ENCODE measurements at places on chromosomes 11 and 22. TPM values are rescaled to one million over a fixed set of nuclear protein-coding genes. Genes with fewer than 3 reads are reported as not detected.

- DNase-seq = peak; percentile 97
Measured at GRCh38 chr11:45371251-45372115, 85.3 kb upstream of the SYT13 start.

DNA sequence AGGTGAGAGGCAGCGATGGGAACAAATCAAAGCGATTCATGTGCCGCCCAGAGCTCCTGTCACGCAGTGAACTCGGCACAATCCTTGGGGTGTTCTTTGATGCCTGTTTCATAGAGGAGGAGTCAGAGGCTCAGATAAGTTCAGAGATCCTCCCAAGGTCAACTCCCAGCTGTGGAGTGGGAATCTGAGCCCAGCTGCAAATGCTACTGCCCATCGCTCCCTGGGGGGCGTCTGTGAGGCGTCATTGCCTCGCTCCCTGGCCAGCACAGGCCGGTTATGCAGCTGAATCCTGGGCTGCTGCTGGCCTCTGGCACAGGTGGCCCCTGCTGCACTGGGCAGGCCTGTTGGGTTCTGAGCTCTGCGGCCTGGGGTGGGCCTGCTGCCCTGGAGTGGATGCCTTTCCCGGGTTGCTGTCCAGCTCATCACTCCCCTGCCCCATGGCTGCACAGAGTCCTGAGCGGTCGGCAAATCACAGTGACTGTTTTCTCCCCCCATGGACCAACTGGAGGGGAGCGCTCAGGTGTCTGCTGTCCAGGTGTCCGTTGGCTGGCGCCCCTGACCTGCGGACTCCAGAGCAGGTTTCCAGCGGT is 36.3 kb upstream of the SHISAL1 start:
- no peak for DNase-seq

- DNase-seq = no peak
Measured at GRCh38 chr11:57506522-57506921, 9.0 kb downstream of the SLC43A1 start.

- peak; percentile 85 for DNase-seq
Measured at GRCh38 chr11:110565357-110566336, 135.9 kb downstream of the FDX1 start.

GRCh38 chr11:28107191-28107749 is 686 bp downstream of the KIF18A start:
- no peak for DNase-seq

Gene SCO2
- 0.42 TPM for total RNA-seq

DNA sequence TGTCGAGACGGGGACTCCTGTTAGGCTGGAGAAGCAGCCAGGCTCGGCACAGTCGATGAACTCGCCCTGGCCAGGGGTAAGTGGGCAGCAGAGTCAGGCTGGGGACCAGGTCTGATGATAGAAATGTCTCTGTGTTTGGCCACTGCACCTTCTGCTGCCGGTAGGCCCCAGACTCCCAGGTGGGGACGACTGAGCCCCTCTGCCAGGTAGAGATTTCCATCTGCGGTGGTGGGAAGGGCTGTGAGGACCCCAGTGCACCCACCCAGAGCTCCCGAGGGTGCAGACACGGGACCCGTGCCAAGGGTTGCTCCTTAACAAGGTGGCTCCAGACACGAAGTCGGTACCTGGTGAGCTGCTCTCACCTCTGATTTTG is 862.5 kb downstream of the TBC1D22A start:
- DNase-seq = no peak

Gene SMC1B
- not detected for total RNA-seq

DNA sequence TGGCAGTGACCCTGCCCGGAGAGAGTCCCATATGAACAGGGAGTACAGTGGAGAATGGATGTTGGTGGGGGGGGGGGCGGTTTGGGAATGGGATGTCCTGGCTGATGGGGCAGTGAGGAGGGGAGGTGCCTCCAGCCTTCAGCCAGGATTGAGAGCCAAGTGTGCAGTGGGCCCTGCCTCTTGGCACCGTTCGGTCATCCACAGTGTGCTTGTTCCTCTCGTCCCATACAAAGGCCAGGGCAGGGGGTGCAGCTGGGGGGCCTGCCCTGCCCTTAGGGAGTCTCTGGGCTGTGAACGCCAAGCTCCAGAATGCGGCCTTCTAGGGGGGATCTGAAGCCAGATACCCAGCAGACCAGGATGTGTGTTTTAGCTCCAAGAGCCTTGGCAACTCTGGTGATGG is 34.0 kb downstream of the KCNC1 start:
- DNase-seq = no peak

DNA sequence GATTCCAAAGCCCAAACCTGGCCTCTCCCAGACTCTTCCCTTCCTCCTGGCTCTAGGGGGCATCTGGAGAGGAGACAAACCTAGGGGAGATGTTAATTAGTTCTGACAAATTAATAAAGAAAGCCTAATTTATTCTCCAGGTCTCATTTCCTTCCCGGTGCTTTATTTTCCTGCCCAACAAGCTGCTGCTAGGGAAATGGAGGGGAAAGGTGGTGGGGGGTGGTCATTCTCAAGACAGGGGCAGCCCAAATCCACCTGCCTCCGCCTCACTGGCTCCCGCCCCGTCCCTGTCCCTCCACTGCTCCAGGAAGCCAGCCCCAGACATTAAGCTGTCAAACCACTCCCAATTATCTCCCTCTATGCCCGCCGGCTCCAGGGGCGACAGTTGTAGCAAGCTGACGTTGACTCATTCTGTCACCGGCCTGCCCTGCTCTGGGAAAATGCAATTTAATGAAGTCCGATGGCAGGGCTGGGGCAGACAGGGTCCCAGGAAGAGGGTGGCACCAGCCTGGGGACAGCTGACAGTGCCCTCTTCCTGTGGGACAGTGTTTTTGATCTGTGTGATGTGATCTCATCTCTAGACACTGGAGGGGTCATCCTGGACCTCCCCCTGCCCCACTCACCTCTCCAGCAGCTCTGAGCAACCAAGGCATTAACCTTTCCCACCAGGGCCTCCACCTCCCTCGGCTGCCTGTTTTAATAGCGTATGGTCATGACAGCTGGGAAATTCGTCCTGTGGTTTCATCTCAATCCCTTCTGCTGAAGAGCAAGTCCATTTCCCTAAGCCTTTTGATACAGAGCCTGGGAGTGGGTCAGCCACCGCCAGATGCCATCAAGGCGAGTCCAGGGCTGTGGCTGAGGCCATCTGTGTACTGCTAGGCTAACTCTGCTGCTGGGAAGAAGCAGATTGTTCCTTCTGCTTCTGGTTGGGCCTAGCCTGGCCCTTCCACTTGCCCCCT is 27.1 kb downstream of the NECTIN1 start:
- no peak for DNase-seq

DNA sequence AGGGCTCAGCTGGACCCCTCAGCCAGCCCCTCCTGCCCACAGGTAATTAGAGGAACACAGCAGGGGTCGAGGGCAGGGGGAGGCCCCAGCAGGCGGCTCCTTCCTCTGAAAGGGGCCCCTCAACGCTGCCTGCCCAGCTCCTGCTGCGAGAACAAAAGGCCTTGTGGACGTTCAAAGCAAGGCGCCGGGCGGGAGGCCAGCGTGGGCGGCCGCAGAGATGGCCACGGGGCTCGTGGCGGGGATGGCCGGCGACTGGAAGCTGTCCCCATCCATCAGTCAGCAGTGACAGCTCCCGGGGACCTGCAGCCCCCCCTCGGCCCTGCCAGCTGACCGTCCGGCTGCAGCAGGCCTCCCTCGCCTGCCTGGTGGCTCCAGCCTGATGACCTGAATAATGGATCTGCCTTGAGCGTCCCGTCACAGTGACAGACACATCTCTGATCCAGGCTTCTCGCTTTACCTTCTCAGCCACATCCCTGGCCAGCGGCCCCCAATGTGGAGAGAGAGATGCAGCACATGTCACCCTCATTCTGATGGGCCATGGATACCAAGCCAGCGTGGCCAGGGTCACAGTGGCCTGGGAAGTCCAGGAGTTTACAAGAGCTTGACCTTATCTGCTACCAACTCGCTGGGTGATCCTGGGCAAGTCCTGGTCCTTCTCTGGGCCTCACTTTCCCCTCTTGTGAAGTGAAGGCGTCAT is 159.3 kb downstream of the MN1 start:
- no peak for DNase-seq

GRCh38 chr11:102794382-102794781 is 3.6 kb downstream of the MMP1 start:
- DNase-seq = peak; percentile 87

DNA sequence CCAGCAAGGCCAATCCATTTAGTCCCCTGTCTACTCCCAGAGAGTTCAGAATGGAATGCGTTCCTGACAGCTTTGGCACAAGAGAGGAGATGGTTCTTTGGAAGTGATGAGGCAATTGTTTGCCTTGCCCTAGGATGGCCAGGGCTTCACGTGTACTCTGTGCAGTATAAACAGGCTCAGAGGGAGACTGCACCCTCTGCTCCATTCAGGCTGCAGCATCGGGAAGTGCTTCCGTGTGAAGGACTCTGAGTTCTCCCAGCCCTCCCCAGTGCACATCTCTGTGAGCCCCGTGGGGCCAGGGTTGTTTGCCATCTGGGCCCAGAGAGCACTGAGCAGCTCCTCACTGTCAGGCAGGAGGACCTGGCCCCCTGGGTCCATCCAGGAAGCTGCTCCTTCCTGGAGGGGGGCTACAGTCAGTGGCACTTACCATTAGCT is 215.3 kb upstream of the TBCEL start:
- DNase-seq = no peak

DNA sequence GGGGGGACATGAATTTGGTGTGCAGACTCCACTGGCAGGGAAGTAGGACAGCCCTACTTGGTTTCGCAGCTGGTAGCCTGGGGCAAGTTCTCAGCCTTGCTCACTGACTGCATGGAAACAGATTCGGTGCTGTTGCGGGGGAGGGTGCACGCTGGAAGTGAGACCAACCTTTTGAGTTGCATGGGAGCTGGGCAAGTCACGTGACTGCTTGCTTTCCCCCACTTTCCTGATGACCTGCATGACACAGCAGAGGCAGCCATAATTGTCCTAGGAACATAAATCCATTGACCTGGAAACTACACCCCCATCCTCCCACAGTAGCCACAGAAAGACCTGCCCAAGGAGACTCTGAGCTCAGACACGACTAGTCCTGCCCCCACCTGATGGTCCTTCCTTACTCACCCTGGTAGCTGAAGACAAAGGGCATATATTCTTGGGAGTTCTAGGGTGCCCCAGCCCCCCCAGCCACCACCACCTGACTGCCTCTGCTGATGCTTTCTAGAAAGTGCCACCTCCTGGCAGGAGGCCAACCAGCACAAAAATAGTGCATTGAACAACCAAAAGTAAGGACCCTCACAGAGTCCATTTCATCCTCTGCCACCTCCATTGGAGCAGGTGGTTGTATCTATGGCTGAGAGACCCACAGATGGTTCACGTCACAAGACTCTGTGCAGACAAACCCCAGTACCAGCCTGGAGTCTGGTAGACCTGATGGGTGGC is 4.1 kb upstream of the HBG2 start:
- DNase-seq = peak; percentile 65

DNA sequence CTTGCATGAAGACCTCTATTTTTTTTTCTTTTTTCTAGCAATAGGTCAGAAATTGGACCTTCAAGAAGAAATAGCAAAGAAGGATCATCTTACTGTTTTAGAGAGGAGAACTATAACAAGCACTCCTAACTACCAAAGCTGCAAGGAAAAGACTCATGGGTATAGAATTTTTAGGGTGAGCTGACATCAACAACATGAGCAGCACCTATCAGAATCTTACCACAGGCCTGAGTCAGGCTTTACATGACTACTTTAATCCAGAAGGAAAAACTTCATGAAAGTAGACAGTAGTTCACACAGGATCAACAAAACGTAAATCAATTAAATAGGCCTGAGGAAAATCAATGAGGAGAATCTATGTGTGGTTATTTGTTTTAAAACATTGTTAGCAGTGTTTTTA is 130.5 kb downstream of the FAM76B start:
- DNase-seq = no peak

DNA sequence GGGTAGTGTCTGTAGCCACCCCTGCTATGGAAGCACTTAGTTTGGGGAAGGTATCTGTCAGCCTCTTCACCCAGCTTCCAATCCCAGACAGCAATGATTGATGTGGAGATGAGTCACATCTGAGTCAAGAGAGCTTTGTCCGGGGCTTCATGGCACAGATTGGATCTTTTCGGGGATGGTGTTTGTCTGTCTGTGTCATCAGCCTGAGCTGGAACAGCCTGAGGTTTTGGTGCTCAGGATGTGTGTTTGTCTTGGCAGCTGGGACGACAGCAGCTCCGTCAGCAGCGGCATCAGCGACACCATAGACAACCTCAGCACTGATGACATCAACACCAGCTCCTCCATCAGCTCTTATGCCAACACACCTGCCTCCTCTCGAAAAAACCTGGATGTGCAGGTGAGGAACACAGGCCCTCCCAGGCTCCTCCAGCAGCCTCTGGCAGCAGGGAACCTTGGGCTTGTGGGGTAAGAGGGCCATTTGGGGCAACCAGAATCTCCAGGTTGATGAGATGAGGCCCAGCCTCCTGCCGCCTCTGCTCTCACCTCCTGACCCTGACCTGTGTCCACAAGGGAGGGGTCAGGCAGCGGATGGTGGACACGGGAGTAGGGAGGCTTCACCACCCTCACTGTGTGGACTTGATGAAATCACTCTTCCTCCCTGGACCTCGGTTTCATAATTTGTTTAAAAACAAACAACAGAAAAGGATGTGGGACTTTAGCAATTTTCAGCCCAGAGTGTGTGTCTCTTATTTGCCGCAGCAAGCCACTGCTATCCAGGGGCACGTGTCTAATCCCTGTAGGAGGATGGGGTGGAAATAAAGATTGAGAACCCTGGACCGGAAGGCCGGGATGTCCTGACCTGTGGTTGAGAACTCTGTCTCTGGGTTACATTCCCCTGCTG is 124.3 kb downstream of the DBX1 start:
- no peak for DNase-seq

- no peak for DNase-seq
Measured at GRCh38 chr11:110159476-110159875, 66.3 kb downstream of the ZC3H12C start.

Gene OR52N4
- not detected for total RNA-seq

Gene CFAP300
- 1.8 TPM for total RNA-seq

DNA sequence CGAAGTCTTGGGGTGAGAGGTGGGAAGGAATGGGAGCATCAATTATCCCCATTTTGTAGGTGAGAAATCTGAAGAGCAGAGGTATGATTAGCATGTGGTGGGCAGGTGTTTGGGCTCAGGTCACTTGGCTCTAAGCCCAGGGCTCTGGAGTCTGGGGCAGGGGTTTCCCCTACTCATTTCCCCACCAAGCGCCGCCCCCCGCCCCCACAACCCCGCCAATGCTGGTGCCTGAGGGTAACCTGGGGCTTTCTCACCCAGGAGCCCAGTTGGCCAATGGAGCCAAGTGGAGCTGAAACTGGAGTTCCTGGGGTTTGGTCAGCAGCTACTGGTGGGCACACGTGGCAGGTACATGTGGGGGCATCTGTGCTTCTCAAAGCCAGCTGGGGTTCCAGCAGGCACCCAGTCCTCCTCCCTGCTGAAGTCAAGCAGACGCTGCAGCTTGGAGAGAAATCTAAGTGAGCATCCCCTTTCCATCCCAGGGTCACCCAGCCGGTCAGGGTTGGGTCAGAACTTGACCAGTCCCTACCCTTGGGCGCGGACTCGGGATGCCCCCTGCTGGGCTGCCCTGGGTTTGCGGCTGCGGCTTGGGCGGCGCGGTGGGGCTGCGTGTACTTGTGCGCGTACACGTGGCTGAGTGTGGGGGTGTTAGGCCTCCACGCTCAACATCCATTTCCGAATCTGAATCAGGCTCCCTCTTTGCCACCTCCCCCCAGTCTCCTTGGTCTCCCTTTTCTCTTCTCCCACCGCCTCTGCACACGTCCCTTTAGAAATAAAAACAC is 1.7 kb upstream of the CHRM1 start:
- DNase-seq = peak; percentile 87

Gene CYP2D6
- total RNA-seq = 10.9 TPM

GRCh38 chr11:34926101-34926830 is 9.8 kb downstream of the PDHX start:
- DNase-seq = no peak

Gene PGA4
- 0.49 TPM for total RNA-seq
